Aorta (tissue), 5 donors: ENCODE measurements at places on chromosomes 4 and X. TPM values are rescaled to one million over a fixed set of nuclear protein-coding genes. Genes with fewer than 3 reads are reported as not detected.

FAM9B gene
- total RNA-seq: not detected

ENPEP gene
- 7.4 TPM for total RNA-seq

DNA sequence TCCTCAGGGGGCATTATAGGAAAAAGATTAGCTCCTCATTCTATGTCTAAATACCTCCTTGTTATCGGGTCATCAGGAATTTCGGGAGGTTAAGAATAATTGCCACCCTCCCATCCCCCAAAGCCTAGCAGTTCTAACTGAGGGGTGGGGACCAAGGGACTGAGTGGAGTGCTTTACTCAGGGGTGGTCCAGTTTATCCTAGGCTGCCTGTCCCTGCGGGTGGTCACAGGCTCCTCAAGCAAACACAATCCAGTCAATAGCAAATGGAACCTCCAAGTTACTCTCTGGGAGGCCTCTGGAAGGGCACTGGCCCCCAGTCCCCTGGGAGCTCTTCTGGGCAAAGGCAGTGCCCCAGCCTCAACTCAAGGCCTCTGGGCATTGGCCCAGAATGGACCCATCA is 6.7 kb downstream of the ELF4 start:
- no peak for DNase-seq

GRCh38 chrX:75784680-75785491 is at the start of gene MAGEE2:
Gene MAGEE2 (minus strand): TSS chrX:75785254. CDS start chrX:75785051, 203 bp downstream.
- no peak for DNase-seq

DNA sequence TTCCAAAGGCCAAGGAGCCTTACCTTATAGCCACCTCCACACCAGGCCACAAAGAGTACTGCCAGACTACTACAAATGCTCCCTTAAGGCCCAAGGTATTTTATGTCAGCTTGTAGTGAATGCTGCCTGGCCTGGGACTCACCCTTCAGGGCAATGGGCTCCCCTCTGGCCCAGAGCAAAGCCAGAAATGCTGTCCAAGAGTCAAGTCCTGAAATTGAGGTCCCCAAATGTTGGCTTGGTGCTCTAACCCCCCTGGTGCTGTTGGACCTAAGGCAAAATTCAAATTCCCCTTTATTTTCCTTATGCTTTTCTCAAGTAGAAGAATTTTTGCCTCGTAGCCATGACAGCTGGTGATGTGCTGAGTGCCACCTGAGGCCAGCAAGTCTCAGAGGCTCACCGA is 1354.3 kb upstream of the DIAPH2 start:
- no peak for DNase-seq
